ENCODE measurements at places on chromosomes 16 and 17.

- no peak for DNase-seq
Observed at GRCh38 chr17:67707442-67707841, 10.3 kb upstream of the NOL11 start.

DNA sequence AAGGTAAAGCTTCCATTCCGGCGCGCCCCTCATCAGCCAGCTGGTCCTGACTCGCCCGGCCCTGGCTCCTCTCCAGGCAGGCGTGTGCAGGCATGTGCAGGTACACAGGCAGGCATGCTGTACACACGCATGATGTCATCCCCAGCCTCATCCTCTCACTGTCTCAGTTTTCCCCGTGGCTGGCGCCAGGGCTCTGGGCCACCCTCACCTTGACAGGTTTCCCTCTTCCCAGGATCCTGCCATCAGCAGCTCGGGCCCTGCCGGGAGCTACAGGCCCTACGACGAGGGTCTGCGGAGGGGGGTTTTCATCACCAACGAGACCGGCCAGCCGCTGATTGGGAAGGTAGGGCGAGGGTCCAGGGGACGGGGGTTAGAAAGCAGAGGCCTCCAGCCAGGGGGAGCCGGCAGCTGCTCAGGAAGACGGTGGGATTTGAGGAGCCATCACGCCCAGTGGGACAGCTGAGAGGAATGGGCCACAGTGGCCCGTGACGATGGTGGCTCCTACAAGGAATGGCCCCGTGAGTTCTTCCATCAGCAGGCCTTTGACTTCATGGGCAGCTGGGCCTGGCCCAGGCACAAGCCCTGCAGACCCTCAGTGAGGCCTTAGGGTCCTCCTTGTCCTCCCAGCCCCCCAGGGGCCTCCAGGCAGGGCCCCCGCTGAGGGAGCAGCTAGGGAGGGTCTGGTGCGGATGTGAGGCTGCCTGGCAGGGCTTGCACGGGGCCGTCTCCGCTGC is 8.5 kb downstream of the GAA start:
- no peak for DNase-seq

- no peak for DNase-seq
Observed at GRCh38 chr16:84618581-84619460, 943 bp upstream of the COTL1 start.

DNA sequence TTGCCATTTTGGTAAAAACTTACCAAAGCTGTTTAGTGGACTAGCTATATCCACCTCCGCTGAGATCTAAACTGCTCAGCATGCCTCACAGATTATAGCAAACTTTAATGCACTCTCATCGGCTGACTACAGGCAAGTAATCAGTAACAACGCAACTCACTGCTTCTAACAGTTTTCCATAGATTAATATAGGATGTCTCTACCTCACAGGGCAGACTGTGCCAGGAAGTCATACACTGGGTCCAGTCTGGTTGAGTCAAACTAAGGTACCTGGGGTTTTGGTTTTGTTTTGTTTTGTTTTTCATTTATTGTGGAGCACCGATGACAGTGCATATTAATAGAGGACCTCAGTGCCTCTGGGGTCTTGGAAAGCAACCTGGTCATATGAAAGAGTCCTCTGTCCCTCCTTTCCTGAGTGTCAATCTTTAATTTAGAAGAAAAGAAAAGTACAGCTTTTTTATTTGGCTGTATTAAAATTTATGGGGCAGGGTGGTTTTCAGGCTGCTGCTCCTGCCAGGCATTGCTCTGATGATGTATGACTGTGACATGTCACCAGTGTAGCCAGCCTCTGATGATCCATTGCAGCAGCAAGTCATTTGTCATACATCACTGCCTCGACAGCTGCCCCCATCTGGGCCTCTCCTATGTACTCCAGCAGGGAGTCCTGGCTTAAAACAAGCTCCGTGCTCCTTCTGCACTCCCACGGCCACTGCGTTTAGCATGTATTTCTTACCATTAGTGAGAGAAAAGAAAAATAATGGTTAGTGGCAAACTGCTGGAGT is 854.1 kb downstream of the KCNJ2 start:
- no peak for DNase-seq

DNA sequence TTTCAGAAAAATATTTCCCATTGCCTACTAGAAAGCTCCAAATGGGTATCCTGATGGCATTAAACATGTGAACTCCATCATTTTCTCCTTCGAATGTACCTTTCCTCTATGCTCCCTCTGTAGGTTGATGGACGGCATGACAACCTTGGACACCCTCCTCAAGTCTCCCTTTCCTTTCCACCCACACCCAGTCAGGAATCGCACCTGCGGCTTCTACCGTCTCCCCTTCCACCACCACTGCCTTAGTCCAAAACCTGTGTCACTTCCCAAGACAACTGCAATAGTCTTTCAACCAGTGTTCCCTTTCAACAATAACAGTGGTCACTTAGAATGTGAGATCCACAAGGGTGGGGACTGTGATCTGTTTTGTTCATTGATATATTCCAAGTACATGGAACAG is 233.1 kb upstream of the AXIN2 start:
- DNase-seq = no peak

DNA sequence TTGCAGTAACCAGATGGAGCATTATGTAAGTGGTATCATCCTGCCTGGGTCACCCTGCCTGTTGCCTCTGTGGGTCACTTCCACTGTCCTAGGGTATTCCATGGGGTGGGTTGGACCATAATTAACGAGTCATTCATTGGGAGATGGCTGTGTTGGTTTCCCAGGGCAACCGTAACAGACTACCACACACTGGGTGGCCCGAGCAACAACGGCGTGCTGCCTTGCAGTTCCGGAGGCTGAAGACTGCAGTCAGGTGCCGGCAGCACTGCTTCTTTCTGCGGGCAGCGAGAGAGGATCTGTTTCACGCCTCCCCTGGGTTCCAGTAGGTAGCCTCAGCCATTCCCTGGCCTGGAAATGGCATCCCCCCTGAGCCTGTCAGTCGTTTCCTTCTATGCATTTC is 28.9 kb upstream of the CMIP start:
- no peak for DNase-seq

DNA sequence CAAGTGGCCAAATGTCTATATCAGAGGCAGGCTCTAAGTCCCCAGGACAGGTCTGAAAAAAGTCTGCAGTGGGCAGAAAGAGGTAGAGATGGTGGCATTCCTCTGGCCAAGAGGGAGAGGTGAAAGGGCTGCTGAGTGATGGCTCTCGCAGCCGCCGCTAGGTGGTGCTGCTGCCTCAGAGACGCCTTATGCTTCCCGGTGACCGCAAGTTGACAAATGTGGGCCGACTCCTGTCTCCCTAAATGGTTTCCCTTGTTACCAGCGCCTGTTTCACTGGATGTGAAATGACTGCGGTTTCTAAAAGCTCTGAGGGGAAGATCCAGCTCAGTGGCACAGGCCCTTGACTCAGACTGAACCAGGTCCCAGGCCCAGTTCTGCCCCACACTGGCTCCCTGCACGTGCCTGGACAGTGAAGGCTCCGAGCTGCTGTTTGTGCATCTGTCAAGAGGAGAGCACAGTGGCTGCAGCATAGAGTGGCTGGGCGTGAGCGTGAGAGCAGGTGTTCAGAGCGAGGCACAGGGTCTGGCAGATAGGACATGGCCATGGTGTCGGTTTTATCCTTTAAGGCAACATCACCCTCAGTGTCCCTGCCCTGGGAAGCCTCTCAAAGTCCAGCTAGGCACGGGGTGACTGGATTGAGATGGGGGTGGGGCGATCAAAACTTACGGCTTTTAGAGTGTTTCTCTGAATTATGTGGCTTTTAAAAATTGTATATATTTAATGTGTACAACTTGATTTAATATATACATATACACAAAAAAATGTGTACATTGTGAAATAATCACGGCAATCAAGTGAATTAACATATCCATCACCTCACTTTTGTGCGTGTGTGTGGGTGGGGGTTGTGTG is 19.9 kb downstream of the CLEC16A start:
- peak; percentile 69 for DNase-seq

DNA sequence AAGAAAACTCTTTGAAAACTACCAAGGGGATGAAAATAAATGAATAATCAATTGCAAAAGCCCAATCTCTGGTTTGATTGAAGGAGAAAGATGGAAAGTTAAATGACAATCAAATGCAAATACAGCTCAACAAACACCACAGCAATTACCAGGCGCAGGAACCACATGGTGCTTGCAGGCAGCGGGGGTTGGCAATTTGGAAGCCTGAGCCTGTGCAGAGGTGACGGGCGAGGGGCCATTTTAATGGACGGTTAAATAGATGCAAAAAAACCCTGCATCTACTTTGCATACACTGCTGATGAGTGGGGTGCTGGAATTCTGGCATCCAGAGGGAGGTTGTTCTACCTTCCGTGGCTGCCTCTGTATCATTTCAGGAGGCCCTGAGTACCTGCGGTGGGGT is 4.8 kb upstream of the SEZ6 start:
- no peak for DNase-seq

GRCh38 chr17:17822189-17822588 is 14.6 kb downstream of the SREBF1 start:
- no peak for DNase-seq

DNA sequence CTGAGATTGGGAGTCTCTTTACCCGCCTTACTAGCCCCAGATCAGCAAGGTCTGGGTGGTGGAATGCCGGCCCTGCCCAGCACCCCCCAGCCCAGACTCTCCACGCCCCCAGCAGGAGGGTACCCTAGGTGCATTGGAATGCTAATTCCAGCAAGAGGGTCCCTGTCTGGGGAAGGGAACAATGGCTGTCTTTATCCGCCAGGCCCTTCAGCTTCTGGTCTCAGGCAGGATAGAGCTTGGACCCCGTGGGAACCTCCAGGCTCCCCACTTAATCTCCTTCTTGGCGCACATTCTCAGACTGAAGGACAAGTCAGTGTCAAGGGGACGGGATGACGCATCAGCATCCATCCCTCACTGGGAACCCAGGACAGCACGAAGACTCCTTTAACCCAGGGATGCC is 85.1 kb downstream of the LITAF start:
- DNase-seq = no peak

GRCh38 chr17:76738468-76738850 is 540 bp downstream of the MFSD11 start:
- no peak for DNase-seq

- no peak for DNase-seq
Observed at GRCh38 chr16:19168371-19169081, 486 bp downstream of the SYT17 start.

DNA sequence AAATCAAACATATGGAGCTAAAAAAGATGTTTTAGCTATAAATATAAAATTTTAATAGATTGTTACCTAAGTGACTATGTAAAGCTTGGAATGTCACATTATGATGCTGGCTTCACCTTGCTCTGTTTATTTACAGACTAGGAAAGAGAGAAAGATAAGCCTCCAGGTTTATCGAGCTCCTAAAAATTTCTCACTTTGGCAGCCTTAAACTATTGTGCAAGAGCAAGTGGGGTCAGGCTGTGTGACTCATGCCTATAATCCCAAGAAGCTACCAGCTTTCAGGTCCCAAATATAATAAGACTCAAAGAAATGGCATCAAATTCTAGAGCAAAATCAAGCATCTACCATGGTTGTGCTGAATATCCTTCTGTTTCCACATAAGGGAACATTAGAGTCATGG is 34.3 kb upstream of the PRSS54 start:
- DNase-seq = no peak

- no peak for DNase-seq
Observed at GRCh38 chr16:30139583-30140481, 16.8 kb upstream of the MAPK3 start.
